GM12892 (cell line): ENCODE measurements at places on chromosomes 11 and 22.

GRCh38 chr11:76282811-76283595, 76.7 kb upstream of the WNT11 start:
- DNase-seq, result no peak

- no peak for DNase-seq
Measured at GRCh38 chr11:71251761-71252268, 562 bp downstream of the SHANK2 start.

DNA sequence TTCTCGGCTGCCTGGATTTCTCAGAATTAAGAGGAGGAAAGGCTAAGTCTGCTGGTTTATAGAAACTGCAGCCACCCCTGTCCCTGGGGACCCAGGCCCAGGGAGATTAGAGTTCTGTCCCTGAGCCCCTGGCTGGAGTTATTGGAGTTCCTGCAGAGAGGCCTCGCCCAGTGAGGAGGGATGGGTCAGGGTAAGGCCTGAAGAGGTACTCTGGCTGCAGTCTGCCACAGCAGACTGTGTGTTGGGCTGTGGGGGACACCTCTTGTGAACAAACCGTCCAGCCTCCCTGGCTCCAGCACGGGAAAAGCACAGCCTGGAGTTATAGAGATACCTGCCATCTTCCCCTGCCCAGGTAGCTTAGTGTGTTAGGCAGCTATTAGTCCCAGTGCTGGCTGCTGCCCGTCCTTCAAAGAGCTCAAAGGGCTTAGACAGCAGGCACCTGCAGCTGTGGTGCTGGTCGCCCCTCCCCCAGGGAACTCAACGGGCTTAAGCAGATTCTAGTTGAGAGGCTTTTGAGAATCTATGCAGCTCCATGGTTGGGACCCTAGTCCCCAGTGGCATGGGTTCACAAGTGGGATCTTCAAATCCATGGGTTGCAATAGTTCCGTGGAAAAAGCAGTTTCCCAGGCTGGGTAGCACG, 36.6 kb upstream of the MUC15 start:
- no peak for DNase-seq

GRCh38 chr22:41931701-41932269, 5.2 kb upstream of the TNFRSF13C start:
- DNase-seq, result no peak

GRCh38 chr22:20085651-20086050, 5.6 kb downstream of the DGCR8 start:
- no peak for DNase-seq

DNA sequence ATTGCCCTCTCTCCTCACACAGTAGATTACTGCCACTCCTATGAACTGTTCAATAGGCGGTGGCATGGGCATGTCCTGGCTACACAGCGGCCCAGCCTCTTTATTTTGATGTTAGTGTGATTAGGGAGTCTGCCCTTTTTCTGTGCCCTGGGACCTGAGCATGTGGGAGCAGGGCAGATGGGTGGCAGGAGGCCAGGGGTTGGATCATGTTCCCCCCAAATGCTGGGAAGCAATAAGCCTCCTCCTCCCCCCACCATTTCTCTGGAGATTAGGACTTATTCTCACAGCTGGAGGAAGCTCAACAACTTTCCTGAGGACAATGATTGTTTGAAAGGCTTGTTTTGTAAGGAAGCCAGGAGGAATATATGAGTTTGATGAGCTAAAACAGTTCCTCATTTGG, 848 bp downstream of the HEPN1 start:
- no peak for DNase-seq

DNA sequence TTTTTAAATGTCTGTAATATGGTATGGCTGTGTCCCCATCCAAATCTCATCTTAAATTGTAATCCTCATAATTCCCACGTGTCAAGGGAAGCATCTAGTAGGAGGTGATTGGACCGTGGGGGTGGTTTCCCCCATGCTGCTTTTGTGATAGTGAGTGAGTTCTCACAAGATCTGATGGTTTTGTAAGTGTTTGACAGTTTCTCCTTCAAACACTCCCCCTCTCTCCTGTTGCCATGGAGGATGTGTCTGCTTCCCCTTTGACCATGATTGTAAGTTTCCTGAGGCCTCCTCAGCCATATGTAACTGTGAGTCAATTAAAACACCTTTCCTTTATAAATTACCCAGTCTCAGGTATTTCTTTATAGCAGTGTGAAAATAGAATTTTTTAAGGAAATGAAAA, 31.1 kb upstream of the CD44 start:
- no peak for DNase-seq

DNA sequence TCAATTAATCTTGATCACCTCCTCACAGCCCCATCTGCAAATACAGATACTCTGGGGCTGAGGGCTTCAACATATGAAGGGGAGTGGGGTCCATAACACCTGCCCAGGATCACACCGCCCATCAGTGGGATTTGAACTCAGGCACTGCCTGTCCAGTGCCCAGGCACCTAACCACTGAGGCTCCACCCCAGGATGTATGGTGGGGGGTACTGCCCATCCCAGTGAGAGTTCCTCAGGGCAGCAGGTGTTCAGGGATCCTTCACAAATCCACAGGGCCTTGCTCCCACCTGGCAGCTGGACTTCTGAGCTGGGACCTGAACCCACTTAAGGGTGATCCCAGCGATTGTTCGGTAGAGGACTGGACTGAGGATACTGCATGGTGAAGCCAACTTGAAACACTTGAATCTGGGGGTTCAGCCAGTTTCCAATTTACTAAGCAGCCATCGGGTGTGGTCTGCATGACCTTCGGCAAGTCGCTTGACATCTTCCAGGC, 33.3 kb downstream of the PRDM11 start:
- DNase-seq, result no peak

DNA sequence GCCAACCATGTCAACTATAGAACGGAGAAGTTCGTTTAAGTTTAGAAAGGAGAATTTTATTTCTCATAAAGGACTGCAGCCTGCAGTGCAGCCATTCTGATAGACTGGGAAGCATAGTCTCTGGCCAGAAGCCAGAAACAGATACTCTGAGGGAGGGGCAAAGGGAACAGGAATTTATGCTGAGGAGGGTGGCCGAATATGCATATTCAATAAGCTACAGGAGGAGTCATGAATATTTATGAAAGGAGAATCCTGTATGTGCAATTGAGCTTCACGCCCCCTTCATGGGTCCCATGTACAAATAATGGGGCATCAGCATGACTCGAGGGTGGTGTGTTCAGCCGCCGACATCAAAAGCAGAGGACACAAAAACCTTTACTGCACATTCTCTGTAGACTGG, 199.9 kb downstream of the CWF19L2 start:
- DNase-seq, result no peak

GRCh38 chr11:86874304-86875056, 74.1 kb downstream of the PRSS23 start:
- no peak for DNase-seq

DNA sequence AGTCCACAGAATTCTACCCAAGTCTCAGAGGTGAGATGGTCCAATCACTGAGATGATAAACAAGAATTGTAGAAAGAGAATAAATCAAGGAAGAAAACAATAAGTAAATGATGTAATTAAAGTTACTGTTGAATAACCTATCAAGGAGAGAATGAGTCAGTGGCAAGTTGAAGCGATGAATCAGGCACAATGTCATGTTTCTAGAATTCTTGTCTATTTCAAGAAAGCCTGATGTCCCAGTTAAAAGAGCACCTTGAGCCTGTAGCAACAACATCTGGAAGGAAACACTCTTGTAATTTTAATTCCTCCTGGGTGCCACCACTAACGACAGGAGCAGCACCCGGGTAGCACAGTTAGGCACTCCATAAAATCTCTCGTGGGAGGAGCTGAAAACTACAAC, 67.9 kb upstream of the SLC35C1 start:
- DNase-seq, result no peak

DNA sequence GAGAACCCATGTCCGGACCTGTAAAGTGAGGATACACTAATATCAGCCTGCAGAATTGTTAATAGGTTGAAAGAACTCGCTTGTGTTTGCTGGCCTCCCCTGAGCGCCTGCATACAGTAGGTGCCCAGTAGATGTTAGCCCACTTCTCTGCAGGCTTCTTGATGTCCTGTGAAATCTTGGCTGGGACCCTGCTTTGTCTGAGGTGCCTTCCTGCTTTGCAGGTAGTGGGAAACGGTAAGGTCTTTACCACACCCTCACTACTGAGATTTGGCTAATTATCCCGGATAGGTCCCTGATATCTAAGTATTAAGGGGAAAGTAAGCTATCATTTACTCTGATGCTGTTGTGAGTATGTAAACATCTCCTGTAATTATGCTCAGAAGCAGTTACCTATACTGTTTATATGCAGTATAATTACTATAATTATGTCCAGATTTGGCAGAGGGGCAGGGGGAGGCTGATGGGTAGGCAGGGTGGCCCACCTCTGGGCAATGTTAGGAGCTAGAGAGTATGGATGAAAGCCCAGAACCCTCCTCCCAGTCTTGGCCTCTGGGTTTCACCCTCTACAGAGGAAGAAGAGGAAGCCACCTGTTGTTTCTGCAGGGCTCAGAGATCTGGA, 1.2 kb upstream of the ARRB1 start:
- DNase-seq, result no peak

- no peak for DNase-seq
Measured at GRCh38 chr11:28110821-28111200, 2.6 kb downstream of the METTL15 start.

GRCh38 chr11:43021466-43021865, 290.3 kb upstream of the API5 start:
- no peak for DNase-seq
